RWPE2 (cell line): ENCODE measurements at places on chromosomes 2 and 18.
A peak's percentile ranks its signal among the peaks of the same experiment; 100 is the strongest.

GRCh38 chr2:196247976-196248280 is 76.5 kb upstream of the STK17B start:
- H3K4me3 ChIP-seq, result no peak overlapping the region
- H3K27me3 ChIP-seq, result no peaks in the 10 kb centered on the region
- H3K4me1 ChIP-seq, result peaks cover 13% of the 10 kb centered on the region
- no peak for DNase-seq
- no peak overlapping the region for H3K27ac ChIP-seq

DNA sequence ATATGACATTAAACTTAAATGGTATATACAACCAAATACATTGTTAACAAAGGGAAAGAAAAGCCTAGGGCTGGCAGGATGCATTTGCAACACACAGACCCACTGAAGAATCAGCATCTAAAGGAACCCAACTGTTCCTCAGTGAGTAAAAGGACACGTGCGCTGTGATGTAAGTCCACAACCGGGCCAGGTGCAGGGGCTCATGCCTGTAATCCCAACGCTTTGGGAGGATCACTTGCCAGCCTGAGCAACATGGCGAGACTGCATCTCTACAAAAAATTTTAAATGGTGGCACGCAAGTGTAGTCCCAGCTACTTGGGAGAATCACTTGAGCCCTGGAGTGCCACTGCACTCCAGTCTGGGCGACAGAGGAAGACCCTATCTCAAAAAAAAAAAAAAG is 3.9 kb downstream of the DTNB start:
- no peaks in the 10 kb centered on the region for H3K36me3 ChIP-seq
- DNase-seq, result no peak
- H3K27ac ChIP-seq, result no peak overlapping the region
- peaks cover 20% of the 10 kb centered on the region for H3K4me1 ChIP-seq
- H3K27me3 ChIP-seq, result no peaks in the 10 kb centered on the region

DNA sequence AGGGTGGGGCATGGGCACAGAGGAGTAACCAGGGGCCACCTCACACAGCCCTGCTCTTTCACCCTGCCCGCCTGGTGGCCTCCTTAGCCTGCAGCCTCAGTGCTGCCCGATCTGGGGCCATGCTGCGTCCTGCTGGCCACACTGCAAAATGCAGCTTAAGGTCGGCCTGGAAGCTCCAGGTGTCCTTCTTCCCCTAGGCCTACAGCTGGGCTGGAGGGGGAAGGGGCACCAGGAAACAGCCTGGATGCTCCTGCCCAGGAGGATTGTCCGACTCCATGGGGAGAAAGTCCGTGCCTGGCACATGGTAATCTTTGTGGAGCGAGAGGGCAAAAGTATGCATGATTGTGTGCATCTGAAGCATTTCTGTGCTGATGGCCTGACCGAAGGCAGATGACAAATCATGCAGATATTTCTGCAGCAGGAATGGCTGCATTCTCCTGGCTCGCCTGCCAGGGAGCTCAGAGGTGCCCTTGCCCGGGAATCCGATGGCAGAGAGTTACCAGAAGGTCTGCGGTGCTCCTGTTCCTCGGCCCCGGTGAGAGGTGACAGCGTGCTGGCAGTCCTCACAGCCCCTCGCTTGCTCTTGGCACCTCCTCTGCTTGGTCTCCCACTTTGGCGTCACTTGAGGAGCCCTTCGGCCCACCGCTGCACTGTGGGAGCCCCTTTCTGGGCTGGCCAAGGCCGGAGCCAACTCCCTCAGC is 12.8 kb upstream of the ALPP start:
- H3K4me3 ChIP-seq, result no peak overlapping the region
- no peak overlapping the region for H3K27ac ChIP-seq
- no peaks in the 10 kb centered on the region for H3K27me3 ChIP-seq

DNA sequence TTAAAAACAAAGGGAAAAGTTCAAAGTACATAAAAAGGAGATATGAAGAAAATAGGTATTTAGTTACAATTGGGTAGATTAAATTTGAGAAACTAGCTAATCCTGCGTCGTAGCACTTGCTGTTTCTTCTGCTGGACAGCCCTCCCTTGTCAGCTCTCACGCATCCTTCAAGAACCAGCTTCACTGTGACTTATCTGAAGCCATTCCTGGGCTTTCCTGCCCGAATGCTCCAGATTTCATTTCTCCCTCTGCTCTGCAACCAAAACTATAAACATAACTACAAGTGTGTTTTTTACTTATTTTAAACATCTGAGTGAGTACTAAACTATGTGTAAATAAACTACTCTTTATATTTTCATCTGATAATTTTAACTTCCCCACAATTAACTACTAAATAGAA is 149.2 kb downstream of the MTCL1 start:
- H3K4me3 ChIP-seq, result no peak overlapping the region
- H3K4me1 ChIP-seq, result peaks cover 14% of the 10 kb centered on the region
- no peaks in the 10 kb centered on the region for H3K36me3 ChIP-seq
- no peak overlapping the region for H3K27ac ChIP-seq

DNA sequence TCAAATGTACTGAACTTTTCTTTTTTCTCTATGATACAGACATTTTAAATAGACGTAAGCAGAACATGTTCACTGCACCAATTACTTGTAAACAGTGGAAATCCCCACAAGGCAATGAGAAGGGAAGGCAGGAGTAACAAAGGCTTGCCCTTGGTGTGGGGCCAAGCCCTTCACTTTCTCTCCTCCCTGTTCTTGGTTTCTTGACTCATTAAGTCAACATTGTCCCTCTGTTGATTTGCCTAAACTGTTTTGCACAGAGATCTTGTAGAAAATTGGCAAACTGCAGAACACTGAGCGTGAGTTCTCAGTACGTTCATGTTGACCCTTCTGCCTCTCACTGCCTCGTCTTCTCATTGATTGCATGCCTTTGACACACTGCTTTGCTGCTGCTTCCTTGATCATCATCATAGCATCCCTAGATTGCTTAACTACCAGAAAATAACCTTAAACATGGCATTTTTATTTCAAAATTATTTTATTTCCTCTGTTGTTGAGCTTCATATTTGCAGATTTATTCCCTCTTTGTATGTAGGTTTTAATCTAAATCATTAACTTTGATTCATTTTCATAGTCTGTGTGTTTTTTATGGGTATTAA is 257.7 kb downstream of the PTGR3 start:
- no peak overlapping the region for H3K4me3 ChIP-seq
- no peaks in the 10 kb centered on the region for H3K36me3 ChIP-seq
- DNase-seq, result no peak
- H3K27me3 ChIP-seq, result no peaks in the 10 kb centered on the region

DNA sequence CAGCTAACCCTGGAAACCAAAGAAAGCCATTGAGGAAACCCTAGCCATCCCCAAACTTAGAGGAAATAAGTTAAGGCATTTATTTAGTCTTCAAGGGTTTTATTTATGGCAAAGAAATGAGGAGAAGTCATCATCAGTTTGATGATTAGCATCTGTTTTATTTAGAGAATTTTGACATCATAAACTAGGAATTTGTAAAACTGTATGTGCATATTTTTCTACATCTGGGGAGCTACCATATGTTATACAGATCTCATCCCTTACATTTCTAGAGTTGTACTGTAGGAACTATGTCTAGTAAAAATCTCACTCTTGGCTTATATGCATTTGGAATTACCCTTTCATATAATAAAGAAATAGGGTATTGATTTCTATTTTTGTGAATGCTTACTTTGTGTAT is 48.7 kb downstream of the FMNL2 start:
- H3K4me3 ChIP-seq, result no peak overlapping the region
- no peak for DNase-seq
- no peaks in the 10 kb centered on the region for H3K27me3 ChIP-seq
- no peaks in the 10 kb centered on the region for H3K36me3 ChIP-seq
- no peak overlapping the region for H3K27ac ChIP-seq

DNA sequence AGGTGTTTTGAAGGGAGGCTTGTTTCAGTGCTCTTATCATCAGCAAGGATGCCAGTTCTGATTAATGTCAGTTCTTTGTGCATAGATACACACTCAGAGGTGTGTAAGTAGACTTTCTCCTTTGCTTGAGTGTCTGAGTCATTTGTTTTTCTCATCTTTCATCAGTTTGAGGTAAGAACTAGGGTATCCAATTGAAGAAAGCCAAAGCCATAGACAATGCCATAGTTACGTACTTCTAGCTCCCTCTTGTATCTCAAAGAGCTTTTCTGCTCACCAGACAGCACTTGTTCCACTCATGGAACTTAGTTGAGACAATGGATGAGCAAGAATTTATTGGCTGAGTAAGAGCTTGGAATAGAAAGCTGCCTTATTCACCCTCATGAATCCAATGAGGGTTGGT is 520.1 kb downstream of the PIK3C3 start:
- no peak for DNase-seq
- no peak overlapping the region for H3K4me3 ChIP-seq
- H3K27ac ChIP-seq, result no peak overlapping the region
- no peaks in the 10 kb centered on the region for H3K27me3 ChIP-seq
- no peaks in the 10 kb centered on the region for H3K36me3 ChIP-seq

DNA sequence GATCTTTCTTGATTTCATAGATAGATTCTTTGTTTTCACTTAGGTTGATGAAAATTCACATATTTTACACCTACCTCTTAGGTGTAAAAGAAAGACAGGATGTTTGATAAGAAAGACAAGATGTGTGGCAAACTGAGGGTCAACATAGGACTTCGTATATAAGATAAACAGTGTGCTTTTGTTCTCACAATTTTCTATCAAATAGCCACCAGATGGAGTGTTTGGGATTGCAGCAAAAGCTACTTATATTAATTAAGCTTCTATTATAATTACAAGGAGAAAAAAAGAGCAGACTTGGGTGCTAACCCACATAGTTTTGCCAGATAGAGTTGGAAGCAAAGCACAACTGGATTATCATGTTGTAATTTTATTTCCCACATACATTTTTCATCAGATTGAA is 232.9 kb downstream of the CDH7 start:
- DNase-seq, result no peak
- H3K27me3 ChIP-seq, result no peaks in the 10 kb centered on the region
- H3K36me3 ChIP-seq, result no peaks in the 10 kb centered on the region
- H3K4me3 ChIP-seq, result no peak overlapping the region
- H3K27ac ChIP-seq, result no peak overlapping the region

- no peak for DNase-seq
- no peak overlapping the region for H3K27ac ChIP-seq
- H3K4me1 ChIP-seq, result no peaks in the 10 kb centered on the region
- no peaks in the 10 kb centered on the region for H3K27me3 ChIP-seq
Measured at GRCh38 chr18:61551586-61551985, 218.4 kb downstream of the CDH20 start.

DNA sequence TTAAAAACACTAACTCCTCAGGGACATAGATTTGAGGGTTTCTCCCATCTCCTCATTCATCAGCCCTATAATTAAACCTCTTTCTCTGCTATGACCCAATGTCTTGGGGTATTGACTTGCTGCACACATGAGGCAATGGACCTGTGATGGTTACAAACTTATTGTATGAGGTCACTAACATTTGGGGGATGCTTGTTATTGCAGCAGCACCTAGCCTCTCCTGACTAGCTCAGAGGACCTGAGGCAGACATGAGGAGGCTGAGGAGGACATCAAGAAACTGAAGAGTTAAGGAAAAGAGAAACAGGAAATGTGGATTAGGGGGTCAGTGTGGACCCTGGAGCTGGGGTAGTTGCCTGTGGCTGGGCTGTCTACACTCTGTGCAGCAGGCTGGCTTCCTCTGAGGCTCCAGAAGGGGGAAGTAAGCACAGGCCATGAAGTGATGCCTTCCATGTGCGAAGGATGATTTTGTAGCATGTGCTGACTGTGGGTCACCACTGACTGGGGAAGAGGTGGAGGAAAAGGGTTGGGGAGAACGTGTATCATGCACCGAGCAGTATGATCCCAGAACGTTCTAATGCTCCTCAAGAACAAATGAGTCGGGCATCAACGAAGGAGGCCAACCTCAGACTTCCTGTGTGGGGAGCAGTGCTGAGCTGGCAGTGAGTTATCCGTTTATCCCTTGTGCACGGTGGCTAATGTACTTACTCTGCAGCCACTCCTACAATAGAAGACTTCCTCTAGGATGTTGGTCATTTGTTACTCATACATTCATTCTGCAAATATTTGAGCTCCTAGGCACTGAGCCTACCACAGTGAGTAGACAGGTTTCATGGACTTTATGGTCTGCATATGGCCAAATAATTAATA is 42.1 kb upstream of the RFX8 start:
- H3K4me1 ChIP-seq, result peaks cover 33% of the 10 kb centered on the region
- DNase-seq, result peak; percentile 77
- no peaks in the 10 kb centered on the region for H3K36me3 ChIP-seq
- H3K27me3 ChIP-seq, result no peaks in the 10 kb centered on the region
- peak overlapping the region; percentile 97 for H3K27ac ChIP-seq

DNA sequence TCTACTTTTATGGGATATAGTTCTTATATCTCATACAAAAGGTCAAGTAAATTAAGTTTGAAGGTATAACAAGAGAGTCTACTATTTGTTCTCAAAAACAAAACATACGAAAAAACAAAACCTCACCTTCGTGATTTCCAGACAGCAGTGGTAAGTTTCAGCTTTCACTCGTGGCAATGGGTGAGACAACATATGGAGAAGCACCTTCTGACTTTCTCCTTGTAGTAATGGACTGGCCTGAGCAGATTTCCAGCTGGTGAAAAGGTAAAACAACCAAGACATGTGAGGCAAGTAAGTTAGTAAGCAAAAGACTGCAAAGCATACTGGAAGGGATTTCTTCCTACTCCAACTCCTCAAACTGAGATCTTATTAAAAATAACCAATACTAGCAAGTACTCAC is 39.6 kb downstream of the RTTN start:
- no peaks in the 10 kb centered on the region for H3K27me3 ChIP-seq
- no peak for DNase-seq
- H3K36me3 ChIP-seq, result peaks cover 50% of the 10 kb centered on the region
- no peak overlapping the region for H3K4me3 ChIP-seq

GRCh38 chr2:239358062-239358754 is 42.6 kb downstream of the HDAC4 start:
- no peaks in the 10 kb centered on the region for H3K4me1 ChIP-seq
- H3K27ac ChIP-seq, result no peak overlapping the region
- no peak overlapping the region for H3K4me3 ChIP-seq

DNA sequence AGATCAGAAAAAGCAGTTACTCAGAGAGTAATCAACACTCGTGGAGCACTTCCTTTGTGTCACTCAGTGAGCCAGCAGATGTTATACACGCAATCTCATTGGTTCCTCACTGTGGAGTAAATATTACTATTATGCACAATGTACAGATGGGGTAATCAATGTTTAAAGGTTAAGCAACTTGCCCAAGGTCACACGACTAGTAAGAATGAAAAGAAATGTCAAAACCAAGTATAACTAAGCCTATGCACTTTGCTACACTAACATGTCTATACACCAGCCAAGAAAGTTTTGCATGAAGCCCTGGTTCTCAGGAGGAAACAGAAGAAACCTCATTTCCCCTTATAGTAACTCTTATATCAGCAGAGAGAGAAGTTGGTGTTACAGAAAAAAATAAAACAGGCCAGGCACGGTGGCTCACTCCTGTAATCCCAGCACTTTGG is 5.4 kb downstream of the METTL21A start:
- no peak overlapping the region for H3K4me3 ChIP-seq
- peaks cover 22% of the 10 kb centered on the region for H3K4me1 ChIP-seq
- DNase-seq, result no peak
